Naive thymus-derived CD8-positive, alpha-beta T cell (primary cell): ENCODE measurements at places on chromosomes 2 and 18. TPM values are rescaled to one million over a fixed set of nuclear protein-coding genes. Genes with fewer than 3 reads are reported as not detected.

DNA sequence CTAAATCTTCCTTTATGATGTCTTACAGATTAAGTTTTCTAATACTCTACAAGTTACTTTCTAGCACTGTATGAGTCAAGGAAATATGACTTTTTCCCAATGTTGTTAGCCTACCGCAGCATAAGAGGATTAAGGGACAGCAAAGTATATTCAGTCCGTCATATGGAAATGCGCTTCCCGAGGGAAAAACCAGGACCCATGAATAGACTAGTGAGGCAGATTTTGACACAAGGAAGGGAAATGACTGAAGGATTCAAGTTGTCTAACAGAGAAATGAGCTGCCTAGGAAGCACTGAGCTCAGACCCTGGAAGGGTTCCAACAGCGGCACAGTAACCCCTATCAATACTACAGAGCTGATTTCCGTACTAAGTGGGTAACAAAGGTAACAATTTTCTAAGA is 12.0 kb downstream of the SEPTIN10 start:
- no peak for DNase-seq

DNA sequence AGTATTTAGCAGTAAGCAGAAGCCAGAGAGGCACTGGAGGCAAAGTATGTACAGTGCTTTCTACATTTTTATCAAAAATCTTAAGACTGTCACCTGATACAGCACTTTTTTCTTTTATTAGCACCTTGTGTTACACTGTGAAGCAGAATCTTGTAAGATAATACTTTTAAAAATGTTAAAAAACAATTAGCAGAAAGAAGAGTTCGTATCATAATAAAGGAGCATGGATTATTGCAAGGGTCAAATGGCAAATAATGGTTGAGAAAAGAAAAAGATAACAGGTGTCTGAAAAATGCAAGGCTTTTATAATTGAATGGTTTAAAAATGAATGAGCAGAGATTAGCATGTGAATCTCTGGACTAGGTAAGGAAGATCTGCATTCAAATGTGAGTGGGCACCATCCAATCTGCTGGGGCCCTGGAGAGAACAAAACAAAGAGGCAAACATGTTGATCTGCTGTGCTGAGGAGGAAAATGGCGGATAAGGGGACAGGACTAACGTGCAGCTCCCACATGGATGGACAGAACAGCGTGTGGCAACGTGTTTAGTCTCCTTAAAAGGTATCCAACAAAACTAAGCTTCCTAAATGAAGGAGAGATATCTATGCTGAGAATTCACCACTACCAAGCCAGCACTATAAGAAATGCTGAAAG is 9.5 kb downstream of the CEBPZOS start:
- no peak for DNase-seq

Gene TMEM18
- total RNA-seq: 40.2 TPM

Gene HRH4
- total RNA-seq: not detected

Gene CD8A
- 272 TPM for total RNA-seq

DNA sequence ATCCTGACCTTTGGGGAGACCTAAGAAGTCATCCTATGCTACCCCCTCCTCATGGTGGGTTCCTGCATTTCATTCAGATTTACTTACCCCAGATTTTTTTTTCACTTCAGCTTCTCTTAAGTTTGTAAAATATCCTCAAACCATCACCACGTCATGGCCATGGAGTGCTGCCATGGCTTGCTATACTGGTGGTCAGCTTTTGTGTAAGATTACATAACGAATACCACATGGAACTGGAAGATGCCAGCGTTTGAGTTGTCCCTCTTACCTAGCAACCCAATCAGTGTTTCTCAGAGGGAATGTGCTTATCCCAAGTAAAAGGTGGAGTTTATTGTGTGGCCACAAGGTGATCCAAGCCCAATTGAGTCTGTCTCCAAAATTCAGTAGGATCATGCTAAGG is 148.6 kb upstream of the ALPP start:
- no peak for DNase-seq

DNA sequence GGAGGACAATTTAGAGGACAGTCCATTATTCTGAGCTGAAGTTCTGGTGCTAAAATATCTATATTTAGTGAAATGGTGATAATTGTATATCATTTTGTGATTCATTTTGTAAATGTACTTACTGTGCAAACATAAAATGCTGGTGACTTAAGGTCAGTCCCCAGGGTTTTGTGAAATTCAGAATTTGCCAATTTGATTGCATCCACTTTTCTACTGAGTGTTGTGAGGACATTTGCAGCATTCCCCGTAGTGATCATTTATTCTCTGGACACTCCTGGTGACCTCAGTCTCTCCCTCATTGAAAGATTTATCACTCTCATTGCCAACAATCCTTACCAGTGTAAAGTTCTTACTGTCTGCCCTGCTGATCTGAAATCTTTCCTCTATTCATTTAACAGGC is 98.2 kb downstream of the SOCS6 start:
- DNase-seq: no peak

DNA sequence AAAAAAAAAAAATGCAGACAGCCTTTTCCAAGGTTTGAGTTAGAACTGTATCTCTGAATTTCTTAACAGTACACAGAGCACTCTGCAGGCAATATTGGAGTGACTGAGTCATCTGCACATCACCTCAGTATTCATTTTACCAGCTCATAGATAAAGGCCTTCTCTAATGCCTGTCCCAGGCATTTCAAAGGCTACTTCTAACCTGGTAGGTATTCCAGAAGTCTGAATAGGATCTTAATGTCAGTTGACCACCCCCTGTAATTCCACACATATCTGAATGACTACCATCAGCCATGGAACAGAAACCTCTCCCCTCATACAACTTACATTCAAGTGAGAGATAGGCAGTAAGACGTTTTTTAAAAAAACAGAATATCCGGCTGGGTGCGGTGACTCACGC is 9.0 kb downstream of the METTL21A start:
- no peak for DNase-seq

Gene CLEC4F
- total RNA-seq: not detected

Gene DCC
- not detected for total RNA-seq

DNA sequence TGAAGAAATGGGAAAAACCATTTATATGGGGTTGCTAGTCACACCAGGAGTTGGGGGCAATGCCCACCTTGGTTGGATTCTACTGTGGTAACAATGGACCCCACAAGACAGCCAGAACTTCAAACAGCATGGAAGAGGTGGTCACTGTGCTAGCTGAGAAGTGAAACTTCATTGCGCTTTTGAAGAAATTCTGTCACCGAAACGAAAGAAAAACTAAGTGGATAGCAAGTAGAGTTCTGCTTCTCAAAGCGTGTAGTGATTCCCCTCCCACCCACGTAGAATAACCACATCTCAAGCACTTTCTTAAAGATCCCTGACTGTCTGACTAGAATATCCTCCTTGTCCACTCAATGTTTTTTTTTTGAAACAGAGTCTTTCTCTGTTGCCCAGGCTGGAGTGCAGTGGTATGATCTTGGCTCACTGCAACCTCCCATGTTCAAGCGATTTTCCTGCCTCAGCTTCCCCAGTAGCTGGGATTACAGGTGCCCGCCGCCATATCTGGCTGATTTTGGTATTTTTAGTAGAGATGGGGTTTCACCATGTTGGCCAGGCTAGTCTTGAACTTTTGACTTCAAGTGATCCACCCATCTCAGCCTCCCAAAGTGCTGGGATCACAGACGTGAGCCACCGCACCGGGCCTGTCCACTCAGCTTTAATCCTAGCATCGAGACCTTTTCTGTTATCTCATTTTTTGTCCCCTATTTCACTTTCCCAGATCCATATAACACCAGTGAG is 30.1 kb upstream of the CCL20 start:
- DNase-seq: peak; percentile 8

GRCh38 chr18:42196651-42197050 is 241.6 kb downstream of the PIK3C3 start:
- no peak for DNase-seq

GRCh38 chr2:20048488-20049448 is 2.7 kb downstream of the LAPTM4A start:
- DNase-seq: no peak

GRCh38 chr2:197383825-197384224 is 51.0 kb downstream of the SF3B1 start:
- no peak for DNase-seq

Gene REG3A
- not detected for total RNA-seq

Gene CNDP1
- total RNA-seq: not detected

GRCh38 chr2:192150166-192150565 is 44.6 kb downstream of the TMEFF2 start:
- no peak for DNase-seq

DNA sequence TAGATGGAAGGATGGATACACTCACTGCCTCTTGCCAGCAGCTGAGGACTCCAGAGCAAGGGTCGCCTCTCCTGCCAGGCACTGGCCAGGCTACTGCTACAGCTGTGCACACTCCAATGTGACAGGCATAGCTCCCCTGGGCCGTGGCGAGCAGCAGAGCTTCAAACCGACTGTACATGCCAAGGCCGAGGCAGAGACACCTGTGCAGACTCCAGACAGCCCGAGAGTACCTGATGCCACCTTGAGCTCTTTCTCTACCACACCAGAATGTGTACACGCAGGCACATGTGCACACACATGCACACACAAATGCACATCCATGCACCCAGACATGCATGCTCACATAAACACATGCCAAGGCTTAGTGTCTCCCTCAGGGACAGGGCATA is 508.3 kb upstream of the MYT1L start:
- no peak for DNase-seq

Gene EFEMP1
- not detected for total RNA-seq

GRCh38 chr2:190781604-190782198 is 98.9 kb upstream of the GLS start:
- DNase-seq: peak; percentile 41

Gene LONRF2
- not detected for total RNA-seq

DNA sequence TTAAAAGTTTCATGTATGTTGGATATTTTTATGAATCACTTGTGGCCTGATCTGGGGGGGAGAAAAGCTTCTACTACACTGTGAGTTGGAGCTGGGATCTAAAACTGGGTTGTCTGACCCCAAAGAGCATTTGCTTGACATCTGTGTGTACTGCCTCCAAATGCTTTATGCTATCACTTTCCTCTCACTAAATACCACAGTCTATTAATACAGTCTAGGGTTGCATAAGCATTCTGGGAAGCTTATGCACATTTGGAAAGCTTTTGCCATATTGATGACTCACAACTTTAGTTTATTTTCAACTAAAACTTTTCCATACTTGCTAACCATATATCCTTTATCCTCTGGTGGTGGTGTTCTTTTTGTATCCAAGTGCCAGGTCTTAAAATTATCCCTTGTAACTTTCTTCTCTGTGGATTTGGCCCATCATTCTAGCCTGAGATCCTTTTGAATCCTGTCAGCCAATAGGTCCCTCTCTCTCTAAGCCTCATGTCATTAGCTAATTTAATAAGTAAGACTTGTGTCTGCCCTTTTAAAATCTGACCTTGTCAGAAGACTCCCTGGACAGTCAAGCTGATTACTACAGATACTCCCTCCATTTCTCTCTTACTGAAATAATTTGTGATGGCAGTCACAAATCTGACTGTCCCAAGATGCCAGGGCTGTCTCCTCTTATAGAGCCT is 72.7 kb downstream of the NXPH2 start:
- no peak for DNase-seq

Gene CHRNG
- total RNA-seq: not detected

Gene THSD7B
- not detected for total RNA-seq

Gene DYNAP
- not detected for total RNA-seq

DNA sequence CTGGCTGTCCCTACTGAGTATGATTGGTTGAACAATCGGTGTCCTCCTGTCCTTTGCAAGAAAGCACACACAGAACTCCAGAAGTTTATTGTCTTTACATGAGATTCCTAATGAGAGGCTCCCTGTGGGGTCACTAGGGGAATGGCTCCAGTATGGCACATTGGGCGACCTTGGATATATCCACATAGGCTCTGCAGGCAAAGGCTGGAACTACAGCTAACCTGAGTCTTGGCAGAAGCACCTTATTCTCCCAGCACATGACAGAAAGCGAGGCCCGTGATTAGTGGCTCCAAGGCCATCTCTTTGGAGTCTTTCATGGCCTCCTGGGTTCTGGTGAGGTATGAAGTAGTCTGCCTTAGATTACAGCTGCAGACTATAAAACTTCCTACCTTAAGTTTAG is 49.0 kb downstream of the ZDBF2 start:
- no peak for DNase-seq

DNA sequence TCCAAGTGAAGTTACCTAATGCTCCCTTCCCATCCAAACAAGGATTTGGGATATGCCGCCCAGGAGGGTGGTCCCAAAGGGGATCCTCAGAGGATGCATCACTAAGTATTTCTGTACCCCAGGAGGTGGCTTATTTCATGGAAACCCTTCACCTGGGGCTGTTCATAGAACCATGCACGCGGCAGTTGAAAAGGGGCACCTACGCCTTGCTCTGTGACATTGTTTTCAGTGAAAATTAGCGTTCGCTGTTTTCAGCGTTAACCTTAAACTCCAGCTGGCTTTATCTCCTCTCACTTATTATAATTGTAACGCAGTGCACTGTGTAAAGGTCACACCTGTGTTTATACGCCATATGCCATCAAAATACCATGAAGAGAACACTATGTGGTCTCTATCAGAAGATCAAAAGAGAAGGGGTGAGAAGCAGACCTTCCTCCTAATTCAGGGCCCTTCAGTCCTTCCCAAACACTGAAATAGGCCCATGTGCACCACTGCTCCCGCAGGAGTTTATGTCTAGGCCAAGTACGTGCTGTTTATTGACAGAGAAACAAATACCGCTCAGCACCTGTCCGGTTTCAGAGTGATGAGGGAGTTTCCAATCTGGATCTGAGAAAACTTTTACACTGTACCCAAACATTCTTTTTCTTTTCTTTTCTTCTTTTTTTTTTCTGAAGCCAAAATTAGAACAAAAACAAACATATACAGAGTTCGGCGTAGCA is 162.1 kb downstream of the BCL2 start:
- DNase-seq: no peak

Gene MYO5B
- total RNA-seq: not detected

DNA sequence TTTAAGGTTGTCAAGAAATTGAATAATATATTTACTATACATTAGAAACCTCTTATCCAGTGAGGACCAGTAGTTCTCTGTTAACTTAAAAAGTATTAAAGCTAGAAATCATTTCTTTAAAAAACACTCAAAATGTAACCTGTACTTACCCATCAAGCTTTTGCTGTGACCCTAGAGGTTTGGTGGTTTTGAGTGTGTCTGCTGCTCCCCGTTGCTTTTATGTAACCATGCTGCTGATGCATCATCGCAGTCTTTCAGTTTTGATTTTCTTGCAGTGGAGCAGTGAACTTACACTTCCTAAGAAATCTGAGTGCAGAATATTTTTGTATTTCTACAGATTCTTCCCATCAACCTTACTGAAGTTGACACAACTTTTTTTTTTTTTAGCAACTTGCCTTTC is 34.2 kb downstream of the MRPS9 start:
- no peak for DNase-seq

- no peak for DNase-seq
These were observed 226.0 kb downstream of the TGIF1 start for GRCh38 chr18:3675994-3676393.

DNA sequence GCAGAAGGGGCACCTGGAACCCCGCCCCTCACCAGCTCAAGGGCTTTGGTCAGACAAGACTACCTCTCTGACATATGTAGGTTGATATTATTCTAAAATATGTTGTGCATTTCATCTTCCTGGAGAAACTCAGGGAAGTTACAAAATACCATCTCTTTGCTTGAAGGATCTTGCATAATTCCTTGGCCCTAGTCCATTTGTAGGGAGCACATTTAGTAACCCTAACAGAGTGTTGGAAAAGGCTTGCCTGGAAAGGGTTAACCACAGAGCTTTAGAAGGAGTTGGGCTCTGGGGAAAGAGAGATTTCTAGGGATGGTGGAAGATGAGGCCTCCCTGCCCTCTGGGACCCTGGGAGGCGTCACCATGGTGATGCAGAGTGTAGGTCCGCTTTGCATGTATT is 143.0 kb upstream of the SLC1A4 start:
- no peak for DNase-seq

GRCh38 chr2:62119311-62119974 is 76.5 kb upstream of the B3GNT2 start:
- DNase-seq: no peak

- peak; percentile 28 for DNase-seq
These were observed 25.0 kb upstream of the RAPGEF4 start for GRCh38 chr2:172710584-172711047.
